ENCODE measurements at places on chromosomes 11 and 22.

- DNase-seq: peak; percentile 49
Measured at GRCh38 chr11:469684-470560, 19.8 kb downstream of the PTDSS2 start.

DNA sequence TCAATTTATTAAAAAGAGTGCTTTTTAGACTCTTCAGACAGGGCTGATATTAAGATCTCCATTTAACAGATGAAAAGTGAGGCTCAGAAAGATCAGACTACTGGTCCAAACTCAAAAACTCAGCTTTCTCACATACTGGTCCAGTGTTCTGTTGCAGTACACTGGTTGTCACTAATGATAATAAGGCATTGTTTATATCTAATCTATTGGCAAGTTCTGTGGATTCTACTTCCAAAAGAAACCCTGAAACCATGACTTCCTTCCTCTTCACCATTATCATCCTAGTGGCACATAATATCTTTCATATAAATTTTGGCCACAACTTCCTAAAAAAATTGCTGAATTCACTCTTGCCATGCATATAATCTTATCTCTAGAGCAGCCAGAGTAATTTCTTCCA lies 36.9 kb downstream of the F2 start:
- no peak for DNase-seq

- no peak for DNase-seq
Measured at GRCh38 chr22:32232191-32232830, 22.8 kb downstream of the SLC5A4 start.

DNA sequence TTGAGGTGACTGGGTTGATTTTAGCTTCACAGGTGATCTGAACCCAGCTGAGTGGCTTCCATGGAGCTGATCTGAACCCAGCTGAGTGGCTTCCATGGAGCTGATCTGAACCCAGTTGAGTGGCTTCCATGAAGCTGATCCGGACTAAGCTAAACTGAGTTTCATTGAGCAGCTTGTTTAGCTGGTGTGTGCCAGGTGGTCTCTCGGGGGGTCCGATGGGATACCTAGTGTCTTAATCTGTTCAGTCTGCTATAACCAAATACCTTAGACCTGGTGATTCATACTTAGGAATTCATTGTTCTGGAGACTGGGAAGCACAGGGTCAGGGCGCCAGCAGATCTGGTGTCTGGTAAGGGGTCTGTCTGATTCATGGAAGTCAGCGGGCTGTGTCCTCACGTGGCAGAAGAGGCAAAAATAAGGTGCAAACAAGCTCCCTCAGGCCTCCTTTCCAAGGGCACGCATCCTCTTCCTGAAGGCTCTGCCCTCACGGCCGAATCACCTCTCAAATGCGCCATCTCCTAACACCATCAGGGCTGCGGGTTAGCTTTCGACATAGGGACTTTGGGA lies 52.5 kb upstream of the KCNQ1OT1 start:
- no peak for DNase-seq

GRCh38 chr11:7515447-7515886 lies 1.7 kb downstream of the PPFIBP2 start:
- no peak for DNase-seq

DNA sequence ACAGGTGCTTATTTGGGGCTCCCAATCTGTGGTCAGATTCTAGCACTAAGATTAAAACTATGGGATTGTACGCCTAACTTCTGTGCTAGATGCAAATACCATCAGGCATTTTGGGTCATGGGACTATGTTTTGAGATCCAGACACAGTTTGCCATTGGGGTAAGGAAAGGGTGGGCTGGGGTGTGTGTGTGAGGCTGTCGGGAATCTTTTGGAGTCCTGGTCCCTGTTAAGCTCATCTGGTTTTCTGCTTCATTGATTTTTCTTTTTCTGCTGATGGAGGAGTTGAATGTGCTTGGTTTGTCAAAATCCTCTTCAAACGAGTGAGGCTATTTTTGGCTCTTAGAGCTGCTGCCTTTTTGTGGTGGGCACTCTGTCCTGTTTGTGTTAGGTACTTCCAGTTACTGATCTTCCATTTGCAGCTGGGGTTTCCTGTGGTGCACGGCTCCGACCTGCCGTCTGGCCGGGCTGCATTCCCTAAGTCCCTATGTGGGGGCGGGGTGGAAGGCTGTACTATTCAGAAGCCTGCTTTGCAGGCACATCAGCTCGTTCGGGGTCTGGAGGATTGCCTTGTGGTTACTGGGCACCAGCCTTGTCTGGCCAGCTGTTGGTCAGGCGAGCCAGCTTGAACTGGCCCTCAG lies 2.9 kb downstream of the BCR start:
- DNase-seq: peak; percentile 62

- no peak for DNase-seq
Measured at GRCh38 chr22:42947211-42947990, 67.5 kb downstream of the PACSIN2 start.

- DNase-seq: no peak
Measured at GRCh38 chr22:19812910-19813309, 41.8 kb downstream of the GNB1L start.

- no peak for DNase-seq
Measured at GRCh38 chr11:25633230-25633629, 698.7 kb upstream of the ANO3 start.

DNA sequence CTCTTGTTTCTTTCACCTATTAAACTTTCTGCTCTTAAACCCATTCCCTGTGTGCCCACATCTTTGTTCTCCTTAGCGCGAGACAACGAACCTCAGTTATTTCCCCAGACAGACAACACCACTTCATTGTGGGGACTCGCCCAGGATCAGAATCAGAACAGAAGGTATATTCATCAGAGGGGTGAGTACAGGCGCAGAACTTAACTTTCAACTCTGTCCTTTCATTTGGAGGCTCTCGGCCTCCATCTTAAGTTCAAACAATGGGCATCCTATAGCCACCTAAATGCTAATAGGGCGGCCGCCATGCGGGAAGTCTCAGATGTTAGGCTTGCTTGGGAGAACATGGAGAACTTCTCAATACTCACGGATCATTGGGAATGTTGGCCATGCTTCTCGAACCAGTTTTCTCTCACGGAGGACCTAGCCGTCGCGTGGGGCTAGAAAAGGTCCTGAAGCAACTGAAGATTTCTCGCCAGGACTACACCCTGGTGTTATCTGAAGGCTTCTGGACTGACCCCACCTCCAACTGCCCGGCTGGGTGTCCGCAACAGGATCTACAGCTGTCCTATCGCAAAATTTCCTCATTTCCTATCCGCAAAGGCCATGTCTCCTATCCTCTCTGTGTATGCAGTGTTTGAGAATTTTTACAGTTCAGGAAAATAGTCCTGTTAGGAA lies 13.4 kb upstream of the HYLS1 start:
- no peak for DNase-seq

DNA sequence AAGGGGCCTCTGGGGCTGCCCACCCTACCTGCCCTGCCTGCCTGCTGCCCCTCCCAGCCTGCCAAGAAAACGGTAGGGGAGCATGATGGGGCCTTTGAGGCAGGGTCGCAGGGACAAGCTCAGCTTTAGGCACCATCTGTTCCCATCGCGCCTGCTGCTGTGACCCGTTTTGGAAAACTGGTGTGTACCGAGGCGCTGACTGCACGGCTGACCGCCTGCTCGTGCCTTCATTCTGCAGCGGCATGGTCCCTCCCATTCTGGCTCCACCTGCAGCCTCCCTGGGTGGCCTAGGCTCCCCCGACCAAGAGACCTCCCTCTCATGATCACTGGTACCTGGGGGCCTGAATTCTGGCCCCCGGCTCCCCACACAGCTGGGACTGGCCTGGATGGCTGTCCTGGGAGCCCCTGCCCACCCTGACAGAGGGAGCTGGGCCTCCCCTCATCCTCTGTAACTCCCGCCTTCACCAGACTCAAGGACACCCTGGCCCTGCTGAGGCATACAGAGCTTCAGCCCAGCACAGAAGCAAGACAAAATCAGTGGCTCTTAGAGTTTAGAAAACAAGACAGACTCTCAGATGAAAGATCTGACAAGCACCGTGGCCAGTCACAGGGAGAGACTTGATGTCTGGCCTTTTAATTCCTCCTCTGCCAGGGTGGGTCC lies 6.5 kb upstream of the MYRF start:
- no peak for DNase-seq

DNA sequence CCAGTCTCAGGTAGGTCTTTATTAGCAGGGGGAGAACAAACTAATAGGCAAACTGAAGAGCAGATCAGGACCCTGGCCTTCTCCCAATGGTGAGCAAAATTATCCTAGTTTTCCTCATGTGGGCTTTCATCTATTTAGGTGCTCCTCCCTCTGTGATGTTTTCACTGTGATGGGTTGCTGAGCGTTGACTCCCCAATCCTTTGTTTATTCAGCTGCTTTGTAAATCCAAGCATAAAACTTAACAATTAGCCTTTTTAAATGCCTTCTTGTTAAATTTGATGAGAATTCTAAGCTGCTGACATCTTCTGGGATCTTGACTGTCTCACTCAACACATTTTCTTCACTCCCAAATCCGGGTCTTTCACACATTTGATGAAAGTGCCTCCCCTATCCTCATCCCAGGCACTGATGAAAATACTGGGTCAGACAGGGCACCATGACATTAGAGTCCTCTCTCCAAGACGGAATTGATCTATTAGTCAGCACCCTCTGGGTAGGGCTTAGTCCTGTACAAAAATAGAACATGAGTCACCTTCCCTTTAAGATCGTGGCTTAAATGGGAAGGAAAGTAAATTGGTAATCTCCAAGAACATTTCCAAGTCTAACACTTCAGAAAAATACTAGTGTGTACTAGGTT lies 199.3 kb upstream of the ISX start:
- no peak for DNase-seq

GRCh38 chr11:122853971-122854446 lies 15.7 kb downstream of the CRTAM start:
- peak; percentile 22 for DNase-seq

DNA sequence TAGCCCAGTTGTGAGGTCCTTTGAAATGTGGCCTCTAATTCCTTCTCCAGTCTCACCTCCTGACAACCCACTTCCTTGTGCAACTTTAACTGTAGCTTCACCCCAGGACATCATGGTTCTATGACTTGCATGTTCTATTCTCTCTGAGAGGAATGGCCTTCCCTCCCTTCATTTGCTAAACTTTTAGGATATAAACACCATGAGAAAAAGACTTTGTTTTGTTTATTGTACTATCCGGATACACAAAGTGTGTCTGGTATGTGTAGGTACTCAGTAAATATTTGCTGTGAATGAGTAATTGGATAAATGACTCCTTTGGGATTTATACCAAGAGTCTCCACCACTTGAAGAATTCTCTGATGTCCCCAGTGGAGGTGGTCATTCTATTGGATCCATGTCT lies 547.6 kb downstream of the INSC start:
- no peak for DNase-seq

DNA sequence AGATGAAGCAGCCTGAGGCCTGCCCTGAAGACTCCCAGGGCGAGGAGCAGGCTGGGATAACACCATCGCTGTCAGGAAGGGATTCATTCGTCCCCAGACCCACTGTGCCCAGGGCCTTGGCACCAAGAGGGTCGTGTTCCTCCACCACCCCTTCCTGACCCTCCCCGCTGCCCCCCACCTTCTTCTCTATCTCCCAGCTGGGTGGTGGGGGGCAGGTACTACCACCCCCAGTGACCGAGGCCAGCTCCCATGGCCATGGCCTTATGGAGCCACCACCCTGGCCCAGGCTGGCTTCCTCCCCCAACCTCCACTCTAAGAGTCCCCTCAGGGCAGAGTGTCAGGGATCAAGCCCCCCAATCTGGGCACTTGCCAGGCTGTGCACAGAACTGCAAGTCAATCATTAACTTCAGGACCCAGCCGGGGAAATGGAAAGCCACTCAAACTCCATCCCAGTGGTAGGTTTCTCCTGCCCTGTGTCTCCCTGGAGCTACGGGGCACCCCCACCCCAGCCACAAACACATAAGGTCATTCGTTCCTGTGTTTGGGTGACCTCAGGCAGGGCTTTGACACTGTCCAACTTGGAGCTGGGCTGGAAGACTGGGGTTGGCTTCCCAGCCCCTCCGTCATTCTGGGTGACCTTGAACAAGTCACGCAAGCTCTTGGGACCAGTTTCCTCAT lies 33.3 kb upstream of the WNT11 start:
- no peak for DNase-seq

GRCh38 chr11:79049741-79050179 lies 391.1 kb downstream of the TENM4 start:
- DNase-seq: no peak

DNA sequence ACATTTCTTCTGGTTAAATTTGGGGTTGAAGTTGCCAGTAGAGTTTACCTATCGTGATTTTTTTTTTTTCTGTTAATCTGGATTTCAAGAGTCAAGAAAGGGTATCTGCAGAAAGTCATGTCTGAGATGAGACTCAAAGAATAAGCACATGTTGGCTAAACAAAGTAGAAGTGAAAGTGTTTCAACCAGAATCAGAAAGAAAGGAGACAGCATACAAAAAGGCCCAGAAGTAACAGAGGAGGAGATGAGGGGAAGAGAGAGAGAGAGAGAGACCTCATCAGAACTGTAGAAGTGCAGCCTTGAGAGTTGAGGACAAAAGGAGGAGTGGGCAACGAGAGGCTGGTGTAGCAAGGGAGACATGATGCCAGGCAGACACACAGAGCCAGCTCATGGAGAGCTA lies 54.9 kb downstream of the SVIP start:
- no peak for DNase-seq

GRCh38 chr22:31508536-31508935 lies 12.2 kb downstream of the SFI1 start:
- DNase-seq: no peak

- DNase-seq: no peak
Measured at GRCh38 chr11:12695873-12696272, 21.7 kb downstream of the TEAD1 start.

DNA sequence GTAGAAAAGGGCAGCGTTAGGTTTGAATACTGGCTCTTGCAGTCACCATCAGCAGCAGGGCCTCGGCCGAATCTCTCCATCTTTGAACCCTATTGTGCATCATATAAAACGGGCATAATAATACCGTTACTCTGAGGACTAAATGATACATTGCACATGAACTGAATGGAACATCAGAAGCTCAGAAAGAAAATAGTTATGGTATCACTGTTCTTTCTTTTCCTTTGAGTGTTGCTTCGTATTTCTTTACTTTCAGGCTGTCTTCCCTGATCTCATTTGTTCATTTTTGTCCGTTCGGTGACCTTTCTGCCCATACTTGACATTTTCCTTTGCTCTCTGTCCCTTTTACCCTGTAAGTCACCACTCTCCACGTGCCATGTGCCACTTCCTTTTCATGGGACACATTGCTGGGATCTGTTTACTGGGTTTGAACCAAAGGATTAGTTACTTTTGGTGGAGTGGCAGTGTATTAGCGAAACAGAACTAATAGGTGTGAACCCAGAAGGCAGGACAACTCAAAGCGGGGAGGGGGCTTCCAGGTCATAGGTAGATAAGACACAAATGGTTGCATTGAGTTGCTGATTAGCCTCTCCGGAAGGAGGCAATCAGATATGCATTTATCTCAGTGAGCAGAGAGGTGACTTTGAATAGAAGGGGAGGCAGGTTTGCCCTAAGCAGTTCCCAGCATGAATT lies 717 bp upstream of the ZNF202 start:
- DNase-seq: no peak

- no peak for DNase-seq
Measured at GRCh38 chr11:2586087-2586792, 113.6 kb downstream of the KCNQ1OT1 start.

GRCh38 chr11:125773516-125773915 lies 5.1 kb downstream of the PATE2 start:
- DNase-seq: no peak

GRCh38 chr22:50217543-50218152 lies 16.8 kb downstream of the SELENOO start:
- no peak for DNase-seq

- DNase-seq: no peak
Measured at GRCh38 chr11:88770475-88771079, 295.2 kb downstream of the GRM5 start.

Measured in anterior cingulate cortex (tissue), 58 donors.